ENCODE measurements at places on chromosomes 7 and 10.

DNA sequence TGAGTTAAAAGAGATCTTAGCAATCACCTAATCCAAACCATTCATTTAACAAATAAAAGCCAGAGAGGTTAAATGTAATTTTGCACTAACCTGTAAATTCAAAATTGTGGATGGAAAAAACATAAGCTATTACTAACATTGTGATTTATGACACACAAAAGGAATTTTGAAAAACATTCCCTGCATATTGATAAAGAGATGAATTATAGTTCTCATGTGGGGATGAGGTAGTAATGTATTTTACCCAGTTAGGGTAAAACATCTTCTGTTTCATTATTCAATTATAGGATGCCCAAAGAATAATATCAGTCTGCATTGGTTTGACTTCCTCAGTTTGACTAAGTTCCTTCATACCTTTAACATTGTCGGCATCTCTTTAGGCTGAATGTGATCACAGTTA lies 561.3 kb downstream of the PHTF2 start:
- DNase-seq: no peak

DNA sequence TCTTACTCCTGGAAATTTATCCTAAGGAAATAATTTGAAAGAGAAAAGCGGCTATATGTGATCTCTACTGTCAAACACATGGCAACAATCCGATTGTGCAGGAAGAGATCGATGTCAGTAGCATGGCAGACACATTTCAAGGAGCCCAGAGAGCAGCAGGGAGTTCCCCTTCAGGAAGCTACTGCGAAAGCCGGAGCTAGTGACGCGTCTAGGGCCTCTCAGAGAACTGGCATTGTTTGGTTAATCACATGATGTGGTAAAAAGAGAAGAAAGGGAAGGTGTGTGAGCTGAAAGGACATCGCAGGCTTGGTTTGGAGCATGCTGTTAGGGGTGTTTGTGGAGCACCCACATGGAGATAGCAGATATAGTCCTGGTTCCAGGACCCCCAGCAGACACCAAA lies 74.9 kb downstream of the BEND7 start:
- no peak for DNase-seq

DNA sequence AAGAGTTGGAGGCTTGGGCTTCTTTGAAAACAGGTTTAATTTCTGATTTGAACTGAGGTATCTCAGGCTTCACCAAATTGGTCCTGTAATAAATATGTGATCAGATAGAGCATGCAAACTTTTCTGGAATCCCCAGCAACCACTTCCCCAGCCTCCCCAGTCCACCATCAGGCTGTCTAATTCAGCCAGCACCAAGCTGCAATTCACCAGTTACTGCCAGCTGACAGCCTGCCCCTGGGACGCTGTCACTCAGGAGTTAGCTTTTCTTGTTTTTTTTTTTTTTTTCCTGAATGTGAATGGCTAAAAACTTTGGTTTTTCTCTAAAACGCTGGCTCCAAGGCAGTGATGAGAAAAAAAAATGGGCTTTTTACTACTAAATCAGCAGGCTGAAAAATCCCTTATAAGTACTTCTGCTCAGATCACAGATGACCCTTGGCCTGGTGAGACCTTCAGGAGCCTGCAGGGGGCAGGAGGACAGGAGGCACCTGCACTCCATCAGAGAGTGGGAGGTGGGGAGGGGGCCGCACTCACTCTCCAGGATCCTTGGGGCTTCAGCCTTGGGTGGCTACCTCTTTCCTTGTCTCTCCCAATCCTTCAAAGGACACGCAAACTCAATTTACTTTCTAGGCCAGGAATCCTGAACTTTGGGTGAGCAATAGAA lies 349.4 kb downstream of the GATA3 start:
- DNase-seq: no peak

GRCh38 chr10:89163265-89163995 lies 43.7 kb downstream of the CH25H start:
- DNase-seq: no peak

DNA sequence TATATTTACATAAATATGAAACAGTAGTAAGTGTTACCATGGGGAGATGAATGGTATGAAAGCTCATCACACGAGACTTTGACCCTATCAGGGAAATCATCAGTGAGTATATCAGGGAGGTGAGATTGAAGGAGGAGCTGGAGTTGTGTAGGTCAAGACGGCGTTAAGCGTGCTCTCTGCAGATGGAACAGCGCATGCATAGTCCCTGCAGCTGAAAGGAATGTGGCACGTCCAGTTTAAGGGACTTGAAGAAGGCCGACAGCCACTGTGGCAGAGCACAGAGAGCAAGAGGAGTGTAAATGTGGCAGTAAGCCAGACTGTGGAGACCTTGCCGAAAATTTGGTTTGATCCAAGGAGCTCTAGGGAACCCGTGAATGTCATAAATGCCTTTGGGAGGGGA lies 38.9 kb downstream of the POU6F2 start:
- no peak for DNase-seq

DNA sequence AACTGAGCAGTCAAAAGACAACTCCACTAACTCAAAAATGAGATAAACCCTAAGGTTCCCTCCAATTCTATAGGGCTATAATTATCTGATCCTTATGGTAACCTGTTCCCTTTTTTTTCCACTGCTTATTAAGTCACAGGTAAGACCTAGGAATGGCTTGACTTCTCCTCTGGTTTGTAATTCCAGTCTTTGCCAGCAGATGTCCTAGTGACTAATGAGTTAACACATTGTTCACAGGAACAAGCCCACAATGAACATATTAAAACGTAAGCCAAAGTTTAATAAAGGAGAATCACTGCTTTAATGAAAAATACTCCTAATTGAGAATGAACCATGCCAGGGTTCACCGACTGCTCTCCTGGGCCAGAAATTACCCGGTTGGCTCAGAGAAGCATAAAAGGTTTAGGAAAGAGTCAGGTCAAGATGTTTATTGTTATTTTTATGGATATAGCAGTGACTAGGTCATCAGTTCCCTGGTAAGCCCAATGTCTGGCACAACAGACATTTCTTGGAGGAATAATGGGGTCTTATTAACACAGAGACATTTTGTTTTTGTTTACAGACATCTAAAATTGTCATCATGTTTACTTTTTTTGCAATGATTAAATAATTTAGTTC lies 120.1 kb downstream of the ELAPOR2 start:
- peak; percentile 86 for DNase-seq

DNA sequence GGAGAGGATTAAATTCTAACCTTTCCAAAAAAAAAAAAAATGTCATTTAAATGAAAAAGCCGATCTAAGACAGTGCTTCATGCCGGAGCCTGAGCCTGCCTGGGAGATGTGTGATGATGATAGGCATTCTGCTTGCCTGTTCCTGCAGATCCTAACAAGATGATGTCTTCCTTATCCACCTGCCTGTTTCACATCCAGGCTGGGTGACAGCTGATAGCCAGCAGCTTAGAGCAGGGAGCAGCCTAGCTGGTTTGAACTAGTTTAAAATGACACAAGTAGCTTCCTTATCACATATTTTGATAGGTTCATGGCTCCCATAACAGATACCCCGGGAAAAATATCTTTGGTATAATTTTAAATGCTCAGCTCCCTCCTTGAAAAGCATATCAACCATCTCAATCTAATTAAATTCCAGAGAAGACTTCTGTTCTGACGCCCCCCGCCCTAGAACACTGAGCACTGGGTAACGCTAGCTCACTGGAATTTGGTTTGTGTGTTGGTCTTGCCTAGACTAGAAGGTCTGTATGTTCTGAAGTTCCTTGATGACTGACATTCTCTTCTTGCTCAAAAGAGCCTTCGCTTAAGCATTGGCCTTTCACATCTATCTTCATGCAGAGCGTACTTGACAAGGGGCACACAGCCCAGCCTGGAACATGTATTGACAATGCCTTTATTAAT lies 96.9 kb upstream of the FGFR2 start:
- DNase-seq: no peak

DNA sequence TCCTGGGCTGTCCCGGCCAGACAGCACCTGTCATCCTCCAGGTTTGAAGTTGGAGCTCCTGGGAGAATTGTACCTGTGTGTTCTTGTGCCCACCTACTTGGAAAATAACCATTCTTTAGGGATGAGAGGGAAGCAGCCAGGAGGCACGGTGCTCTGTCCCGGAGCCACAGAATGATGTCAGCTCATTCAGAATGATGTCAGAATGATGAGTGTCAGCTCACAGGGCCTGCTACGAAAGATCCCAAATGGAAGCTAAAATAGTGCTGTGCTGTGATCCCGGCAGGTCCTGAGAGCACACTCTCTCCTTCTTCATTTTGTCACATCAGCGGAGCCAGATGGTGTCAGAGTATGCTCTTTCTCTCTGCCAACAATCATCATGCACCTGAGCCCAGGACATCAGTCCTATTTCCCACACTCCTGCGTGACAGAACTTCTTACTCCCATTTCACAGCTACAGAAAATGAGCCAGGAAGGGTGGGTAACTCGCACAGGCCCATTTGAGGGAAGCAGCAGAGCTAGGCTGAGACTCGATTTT lies 8.3 kb downstream of the ABCA13 start:
- no peak for DNase-seq

DNA sequence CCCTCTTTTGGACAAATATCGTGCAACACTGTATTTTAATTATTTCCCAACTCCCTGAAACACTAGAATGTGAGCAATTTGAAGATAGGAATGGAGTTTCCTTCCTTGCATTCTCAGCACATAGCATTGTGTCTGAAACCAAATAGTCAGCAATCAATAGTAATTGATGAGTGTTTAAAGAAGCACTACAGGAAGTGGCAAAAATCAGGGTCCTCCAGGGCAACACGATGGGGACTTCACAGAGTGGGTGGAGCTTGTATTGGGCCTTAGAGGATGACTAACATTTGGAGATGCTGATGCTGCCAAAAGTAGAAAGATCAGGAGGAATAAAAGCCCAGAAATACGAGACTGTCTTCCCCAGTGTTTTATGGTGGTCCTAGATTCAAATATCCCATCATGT lies 94.9 kb downstream of the NPSR1 start:
- no peak for DNase-seq

- no peak for DNase-seq
Measured at GRCh38 chr7:90613088-90613498, 17.0 kb downstream of the CDK14 start.

DNA sequence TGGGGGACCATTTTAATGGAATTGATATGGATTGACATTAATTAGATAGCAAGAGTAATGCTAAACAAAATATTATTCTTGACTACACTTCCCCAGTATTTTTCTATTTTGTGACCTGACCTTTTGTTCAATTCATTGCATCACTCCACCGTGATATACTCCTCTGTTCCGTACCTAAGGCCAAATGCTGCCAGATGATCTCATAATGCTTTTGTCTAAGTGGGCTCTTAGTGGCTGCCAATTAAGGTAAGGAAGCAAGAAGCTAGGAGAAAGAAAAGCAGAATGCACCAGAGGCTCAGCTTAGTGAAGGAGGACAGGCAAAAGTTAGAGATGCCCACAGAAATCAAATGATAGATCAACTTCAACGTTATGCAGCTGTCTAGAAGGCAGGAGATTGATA lies 36.4 kb downstream of the FEZF1 start:
- no peak for DNase-seq

DNA sequence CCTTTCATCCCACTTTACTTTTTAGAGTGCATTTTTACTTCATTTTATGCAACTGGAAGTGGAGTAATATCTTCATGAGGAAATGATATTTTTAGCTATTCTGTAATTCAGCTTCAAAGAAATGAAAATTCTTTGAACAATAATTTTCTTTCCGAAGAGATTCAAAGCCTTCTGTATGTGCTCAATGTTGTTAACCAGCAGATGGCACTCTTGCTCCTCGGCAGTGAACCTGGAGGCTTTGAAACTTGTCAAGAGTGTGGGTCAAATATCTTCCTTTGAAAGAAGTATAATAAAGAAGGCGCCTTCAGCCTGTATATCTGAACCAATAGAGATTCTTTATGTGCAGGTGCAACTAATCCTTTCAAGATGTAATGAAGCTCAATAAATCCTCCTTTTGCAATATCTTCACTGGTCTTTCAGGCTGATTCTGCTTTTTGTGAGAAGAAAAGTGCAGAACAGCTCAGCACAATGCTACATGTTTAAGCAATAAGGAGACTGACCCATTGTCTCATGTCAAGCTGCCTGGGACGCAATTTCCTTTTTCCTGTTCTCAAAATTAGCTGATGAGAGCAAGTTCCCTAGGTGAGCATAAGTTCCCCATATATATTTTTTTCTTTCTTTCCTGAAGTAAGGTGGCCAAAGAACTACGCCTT lies 258.4 kb downstream of the SEMA3A start:
- peak; percentile 83 for DNase-seq

DNA sequence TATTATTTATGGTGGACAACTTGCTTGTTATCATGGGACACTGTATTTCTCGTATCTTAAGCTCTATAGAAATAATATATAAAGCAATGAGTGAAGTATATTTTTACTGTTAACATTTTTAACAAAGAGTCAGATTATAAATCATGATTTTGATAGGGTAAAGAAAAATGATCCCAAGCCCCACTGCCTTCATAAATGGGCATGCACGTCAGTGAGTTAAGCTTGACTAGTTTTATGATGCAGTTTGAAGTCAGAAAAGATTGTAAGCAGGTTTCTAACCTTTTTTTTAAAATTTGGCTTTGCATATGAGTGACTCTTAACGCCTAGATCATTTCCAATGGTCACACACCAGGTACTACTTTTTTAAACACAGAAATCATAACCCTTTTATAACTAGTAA lies 152.8 kb downstream of the GNAT3 start:
- DNase-seq: no peak

- no peak for DNase-seq
Measured at GRCh38 chr7:120927454-120928103, 23.0 kb upstream of the ING3 start.

DNA sequence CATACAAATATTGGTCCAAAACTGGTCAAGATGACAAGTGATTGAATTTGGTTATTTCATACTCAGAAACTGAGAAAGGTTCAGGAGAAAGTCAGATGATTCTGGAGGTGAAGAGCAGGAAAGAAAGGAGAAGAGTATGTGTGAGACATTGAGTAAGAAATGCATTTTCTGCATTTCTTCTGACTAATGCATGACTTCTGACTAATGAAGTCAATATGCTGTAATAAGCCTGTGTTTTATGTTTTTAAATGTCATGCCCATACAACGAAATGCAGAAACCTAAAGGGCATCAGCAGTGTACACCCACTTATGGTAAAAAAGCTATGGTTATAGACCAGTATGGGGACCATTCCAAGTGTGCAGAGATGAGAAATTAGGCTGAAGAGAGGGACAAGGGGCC lies 1227.8 kb upstream of the SORCS1 start:
- no peak for DNase-seq

DNA sequence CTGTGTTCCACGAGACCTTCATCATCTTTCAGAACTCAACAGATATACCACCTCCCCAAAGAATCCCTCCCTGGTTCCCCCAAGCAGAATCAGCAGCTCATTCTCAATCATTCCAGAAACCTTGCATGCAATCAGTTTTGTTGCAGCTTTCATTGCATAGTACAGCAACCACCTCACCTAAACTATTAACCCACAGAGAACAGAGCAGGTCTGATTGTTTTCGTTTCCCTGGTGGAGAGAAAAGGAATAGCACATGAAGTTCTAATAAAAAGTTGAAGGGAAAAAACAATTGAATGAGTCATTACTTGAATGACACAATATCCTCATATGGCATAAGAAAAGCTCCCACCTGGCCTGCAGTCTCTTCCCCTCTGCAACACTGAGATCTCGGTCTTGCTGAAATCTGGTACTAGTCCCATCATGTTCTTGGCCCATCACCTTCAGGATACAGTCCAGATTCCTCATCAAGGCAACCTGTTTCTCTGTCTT lies 147.1 kb upstream of the GDF10 start:
- DNase-seq: peak; percentile 32

Data from ACHN (cell line).